ENCODE measurements at places on chromosomes 7 and 10.

DNA sequence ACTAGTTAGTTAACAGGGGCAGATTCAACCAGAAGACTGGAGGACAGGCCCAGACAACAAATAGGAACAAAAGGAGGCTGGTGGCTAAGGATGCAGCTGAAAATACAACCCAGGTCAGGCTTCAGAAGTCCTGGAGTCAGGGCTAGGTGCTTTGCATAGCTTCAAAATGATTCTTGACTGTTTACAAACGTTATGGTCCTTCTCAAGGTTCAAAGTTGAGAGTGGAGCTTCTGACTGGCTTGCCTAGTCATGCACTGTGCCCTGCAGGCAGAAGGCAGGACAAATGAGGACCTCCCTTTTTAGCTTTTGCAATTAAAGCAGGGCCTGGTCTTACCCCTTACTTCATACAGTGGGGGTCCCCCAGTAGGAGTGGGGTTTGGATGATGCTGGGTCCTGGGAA, 4.4 kb upstream of the CDH23 start:
- no peak for DNase-seq

GRCh38 chr10:52004342-52004949, 305.1 kb upstream of the CSTF2T start:
- no peak for DNase-seq

DNA sequence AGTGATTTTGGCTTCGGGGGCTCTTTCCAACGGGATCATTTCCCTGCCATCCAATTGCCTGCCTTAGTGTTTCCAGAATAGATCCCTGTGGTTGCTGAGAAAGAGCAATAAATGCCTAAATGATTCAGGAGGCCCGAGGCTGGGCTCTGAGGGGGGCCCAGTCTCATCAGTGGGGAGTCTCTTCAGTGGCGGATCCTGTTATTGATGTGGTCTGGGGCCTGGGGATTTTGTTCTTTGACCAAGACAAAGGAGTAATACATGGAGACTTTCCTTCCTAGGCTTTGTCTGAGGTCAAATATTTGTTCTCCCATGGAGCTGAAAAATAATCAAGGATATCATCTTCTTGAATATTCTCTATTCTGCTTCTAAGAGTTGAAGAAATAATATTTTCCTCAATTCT, 40.8 kb downstream of the TAS2R41 start:
- DNase-seq = no peak

- no peak for DNase-seq
Observed at GRCh38 chr7:111517549-111517951, 44.7 kb downstream of the IMMP2L start.

DNA sequence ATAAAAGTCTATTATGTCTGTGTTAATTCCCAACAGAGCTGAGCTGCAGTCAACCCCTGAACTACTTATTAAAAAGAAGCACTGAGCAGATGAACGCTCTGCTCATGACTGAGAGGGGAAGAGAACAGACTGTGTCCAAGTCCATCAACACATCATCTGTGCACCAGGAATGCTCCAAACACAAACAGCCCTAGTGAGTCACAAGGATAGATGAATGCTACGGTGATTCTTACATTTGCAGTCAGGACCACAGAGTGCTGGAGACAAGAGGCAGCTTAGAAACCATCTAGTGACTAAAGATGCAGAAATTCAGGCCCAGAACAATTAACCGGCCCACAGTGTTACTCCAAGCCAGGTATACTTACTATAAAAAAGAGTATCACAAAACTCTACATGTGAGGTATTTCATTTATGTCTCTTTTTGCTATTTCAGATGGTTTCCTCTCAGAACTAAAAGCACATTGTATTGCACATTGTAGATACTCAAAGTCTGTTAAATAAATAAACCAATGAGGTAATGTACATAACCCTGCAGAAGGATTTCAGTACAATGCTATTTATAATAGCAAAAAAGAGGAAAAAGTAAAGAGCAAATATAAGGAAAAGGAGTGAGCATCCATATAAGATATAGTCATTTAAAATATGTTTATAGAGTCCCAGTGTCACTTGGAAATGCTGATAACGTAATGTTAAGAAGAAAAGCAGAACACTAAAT, 159.2 kb downstream of the KCNMA1 start:
- DNase-seq = no peak

DNA sequence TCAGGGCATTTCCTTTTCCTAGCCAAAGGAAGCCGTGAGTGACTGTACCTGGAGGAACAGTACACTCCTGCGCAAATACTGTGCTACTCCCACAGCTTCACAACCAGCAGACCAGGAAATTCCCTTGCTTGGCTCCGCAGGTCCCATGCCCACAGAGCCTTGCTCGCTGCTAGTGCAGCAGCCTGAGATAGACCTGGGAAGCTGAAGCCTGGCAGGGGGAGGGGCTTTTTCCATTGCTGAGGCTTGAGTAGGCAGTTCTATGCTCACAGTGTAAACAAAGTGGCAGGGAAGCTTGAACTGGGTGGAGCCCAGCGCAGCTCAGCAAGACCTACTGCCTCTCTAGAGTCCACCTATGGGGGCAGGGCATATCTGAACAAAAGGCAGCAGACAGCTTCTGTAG, 291.2 kb downstream of the HGF start:
- DNase-seq = no peak

DNA sequence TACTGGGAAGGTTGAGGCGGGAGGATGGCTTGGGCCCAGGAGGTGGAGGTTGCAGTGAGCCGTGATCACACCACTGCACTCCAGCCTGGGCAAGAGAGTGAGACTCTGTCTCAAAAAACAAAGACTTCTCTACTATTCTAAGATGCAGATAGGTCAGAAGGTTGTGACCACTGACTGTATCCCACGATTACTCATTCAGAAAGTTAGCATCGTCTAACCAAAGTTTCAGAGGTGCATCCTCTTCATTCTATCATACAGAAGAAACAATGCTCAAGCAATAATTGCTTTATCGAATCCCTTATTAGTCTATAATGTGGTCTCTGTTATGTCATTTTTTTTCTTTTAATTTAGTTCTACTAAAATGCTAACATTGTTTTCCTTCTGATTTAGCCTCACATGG, 348.7 kb upstream of the LRGUK start:
- no peak for DNase-seq
